Stimulated activated CD8-positive, alpha-beta memory T cell treated with anti-CD3 and anti-CD28 coated beads, Interleukin-7, amount 100 ng/mL, for 4 hours (primary cell): ENCODE measurements at places on chromosomes 7 and 10.

- no peak for DNase-seq
Measured at GRCh38 chr10:3772361-3773171, 12.4 kb downstream of the KLF6 start.

DNA sequence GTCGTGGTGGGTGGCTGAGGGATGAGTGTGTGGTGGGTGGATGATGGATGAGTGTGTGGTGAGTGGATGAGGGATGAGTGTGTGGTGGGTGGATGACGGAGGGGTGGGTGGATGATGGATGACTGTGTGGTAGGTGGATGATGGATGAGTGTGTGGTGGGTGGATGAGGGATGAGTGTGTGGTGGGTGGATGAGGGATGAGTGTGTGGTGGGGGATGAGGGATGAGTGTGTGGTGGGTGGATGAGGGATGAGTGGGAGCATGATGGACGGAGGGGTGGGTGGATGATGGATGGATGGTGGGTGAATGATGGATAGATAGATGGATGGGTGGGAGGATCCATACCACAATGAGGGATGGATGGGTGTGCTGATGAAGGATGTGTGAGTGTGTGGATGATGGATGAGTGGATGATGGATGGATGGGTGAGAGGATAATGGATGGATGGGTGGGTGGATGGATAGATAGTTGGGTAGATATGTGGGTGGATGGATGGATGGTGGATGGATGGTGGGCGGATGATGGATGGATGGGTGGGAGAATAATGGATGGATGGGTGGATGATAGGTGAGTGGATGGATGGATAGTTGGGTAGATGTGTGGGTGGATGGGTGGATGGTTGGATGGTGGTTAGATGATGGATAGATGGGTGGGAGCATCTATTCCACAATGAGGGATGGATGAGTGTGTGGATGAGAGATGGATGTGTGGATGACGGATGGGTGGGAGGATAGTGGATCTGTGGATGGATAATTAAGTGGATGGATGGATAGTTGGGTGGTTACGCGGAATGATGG lies 266.8 kb downstream of the CELF2 start:
- DNase-seq, result no peak

DNA sequence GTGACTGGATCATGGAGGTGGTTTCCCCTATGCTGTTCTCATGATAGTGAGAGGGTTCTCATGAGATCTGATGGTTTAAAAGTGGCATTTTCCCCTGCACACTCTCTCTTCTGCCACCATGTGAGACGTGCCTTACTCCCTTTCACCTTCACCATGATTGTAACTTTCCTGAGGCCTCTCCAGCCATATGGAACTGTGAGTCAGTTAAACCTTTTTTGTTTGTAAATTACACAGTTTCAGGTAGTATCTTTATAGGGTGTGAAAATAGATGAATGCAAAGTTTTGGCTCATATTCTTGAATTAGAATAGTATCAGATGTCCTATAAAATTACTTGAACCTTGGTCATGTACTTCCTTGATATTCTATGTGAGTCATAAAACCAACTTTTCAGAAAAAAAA lies 252.1 kb upstream of the TMEM229A start:
- DNase-seq, result no peak

DNA sequence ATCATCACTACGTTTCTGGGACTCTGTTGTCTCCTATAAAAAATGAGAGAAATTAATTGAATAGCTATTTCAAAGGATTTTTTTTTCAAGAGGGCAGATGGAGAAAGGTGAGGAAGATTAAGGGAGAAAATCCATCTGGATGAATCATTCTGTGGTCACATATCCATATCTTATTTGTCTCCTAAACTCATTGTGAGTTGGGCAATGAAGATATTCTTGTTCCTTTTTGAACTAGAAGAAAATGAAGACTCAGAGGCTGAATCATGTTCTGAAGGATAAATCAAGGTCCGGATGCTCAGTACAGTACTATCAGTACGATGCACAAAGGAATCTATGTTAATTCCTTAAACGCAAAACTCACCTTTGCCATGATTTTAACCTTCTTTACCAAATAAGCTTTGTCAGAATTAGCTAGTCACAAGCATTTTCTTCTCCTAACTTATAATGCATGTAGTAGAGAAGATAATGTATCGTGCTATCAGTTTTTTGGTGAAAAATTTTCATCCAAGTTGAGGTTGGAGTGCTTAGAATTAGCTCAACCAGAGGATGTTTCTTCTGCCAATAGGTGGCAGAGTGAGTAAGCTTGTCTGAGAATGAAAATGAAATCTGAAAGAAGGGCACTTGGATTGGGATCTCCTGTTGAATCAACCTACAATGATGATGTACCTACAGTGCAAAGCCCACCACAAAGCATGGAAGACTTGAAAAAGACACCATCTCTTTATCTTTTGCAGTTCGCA lies 446.9 kb downstream of the KIF20B start:
- DNase-seq, result no peak

DNA sequence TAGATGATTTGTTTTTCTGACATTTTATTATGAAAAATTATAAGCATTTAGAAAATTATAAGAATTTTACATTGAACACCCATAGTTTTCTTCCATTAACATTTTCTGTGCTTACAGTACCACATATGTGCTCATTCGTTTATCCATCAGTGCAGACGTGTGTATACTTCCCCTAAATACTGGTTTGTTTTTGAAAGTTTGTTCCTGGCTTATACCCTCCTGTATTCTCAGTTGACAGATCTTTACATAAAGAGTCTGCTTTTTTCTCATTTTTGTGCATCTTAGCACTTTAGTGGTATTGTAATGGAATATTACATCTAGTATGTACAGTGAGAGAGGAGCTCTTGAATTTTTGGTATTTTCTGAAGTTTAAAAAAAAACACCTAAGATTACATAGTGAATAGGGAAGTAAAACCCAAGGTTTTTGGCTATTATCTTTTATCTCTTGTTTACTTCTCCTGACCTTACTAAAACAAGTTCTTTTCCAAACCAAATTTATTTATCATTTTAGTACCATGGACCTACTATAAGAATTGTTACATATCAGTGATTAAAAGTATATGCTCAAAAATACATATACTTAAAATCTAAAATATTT lies 8.1 kb downstream of the DLD start:
- no peak for DNase-seq

- no peak for DNase-seq
Measured at GRCh38 chr7:94655848-94656657, at the start of gene SGCE. TSS of gene SGCE (minus strand) at chr7:94656133. CDS start at chr7:94656098, 35 bp downstream.

GRCh38 chr7:87944547-87944946 lies 10.5 kb downstream of the ADAM22 start:
- DNase-seq, result no peak

DNA sequence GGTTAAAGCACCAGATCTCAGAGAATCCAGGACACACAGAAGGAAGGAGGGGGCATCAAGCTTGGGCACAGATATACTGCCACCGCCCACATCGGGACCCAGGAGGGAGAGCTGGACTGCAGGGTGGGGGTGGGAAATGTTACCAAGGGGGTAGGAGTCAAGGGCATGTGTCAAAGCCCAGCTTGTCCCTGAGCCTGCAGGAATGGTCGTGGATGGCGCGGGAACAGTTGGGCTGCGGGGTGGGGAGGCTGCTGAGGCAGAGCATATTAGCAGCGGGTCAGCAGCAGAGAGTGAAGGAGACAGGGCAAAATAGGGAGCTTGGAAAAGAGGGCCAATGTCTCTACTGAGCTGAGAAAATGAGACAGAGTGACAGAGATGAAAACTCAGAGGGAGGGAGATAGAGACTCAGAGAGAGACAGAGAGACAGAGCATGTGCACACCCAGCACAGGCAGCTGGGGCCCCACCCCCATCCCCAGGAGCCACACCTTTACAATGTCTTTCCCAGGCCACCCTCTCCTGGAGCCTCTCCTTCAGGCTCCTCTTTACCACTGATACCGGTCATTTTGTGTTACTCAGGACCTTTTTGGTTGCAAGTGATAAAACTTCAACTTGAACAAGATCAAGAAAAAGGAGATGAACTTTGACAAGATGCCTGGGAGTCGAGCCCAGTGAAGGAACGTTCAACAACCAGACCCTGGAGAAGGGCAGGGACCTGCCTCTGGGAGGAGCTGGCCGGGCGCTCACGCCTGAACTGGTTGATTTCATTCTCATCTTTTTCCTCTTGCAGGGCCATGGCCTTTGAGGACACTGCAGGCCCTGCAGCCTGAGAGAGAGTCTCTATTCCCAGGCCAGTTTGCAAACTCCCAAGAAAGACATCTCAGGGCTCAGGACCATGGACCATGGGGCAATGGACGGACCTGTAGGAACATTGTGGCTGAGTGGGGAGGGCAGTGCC lies 50.0 kb downstream of the AOC1 start:
- no peak for DNase-seq

GRCh38 chr10:50231515-50232260 lies 19.6 kb downstream of the ASAH2 start:
- no peak for DNase-seq

DNA sequence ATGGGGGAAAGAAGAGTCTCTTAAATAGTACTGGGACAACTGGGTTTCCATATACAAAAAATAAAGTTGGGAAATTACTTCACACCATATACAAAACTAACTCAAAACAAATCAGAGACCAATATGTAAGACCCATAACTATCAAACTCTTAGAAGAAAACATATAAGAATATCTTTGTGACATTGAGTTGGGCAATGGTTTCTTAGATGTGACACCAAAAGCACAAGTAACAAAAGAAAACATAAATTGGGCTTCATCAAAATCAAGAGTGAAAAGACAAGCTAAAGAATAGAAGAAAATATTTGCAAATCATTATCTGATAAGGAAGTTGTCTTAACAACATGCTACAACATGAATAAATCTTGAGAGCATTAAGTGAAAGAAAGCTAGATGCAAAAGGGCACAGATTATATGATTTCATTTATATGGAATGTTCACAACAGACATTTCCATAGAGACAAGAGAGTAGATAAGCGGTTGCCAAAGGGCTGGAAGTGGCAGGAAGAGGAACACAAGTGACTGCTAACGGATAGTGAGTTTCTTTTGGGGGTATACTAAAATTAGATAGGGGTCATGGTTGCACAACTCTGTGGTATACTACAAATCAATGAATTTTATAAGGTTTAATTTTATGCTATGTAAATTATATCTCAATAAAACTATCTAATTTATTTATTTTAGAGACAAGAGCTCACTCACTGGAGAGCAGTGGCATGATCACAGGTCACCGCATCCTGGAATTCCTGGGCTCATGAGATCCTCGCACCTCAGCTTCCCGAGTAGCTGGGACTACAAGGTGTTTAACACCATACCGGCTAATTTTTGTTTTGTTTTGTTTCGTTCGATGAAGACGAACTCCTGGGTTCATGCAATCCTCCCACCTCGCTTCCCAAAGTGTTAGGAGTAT lies 35.4 kb downstream of the JMJD1C start:
- DNase-seq, result no peak

- no peak for DNase-seq
Measured at GRCh38 chr7:4248295-4248694, 433.8 kb upstream of the FOXK1 start.

DNA sequence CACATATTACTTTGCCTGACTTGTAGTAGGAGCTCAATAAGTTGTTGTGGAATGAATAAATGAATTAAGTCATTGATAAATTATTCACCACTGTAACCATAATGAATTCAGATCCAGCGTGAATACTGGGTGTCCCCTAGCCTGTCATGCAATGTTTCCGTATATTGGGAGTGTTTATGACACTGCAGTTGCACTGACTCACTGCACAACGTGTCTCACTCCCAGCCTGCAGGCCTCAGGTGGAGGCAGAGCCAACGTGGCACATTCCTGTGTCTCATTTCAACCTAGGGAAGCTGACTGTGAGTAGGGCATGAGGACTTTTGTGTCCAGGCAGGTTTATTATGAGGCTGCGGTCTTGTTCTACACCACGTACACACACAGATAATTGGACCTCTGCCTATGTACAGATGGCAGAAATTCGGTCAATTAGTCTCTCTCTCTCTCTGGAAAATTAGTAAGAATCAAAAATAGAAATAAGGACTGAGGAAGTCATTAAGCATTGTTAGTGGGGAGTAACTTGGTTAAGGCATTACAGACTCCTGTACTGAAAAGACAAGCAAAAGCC lies 299.1 kb upstream of the IGFBP3 start:
- DNase-seq, result no peak

DNA sequence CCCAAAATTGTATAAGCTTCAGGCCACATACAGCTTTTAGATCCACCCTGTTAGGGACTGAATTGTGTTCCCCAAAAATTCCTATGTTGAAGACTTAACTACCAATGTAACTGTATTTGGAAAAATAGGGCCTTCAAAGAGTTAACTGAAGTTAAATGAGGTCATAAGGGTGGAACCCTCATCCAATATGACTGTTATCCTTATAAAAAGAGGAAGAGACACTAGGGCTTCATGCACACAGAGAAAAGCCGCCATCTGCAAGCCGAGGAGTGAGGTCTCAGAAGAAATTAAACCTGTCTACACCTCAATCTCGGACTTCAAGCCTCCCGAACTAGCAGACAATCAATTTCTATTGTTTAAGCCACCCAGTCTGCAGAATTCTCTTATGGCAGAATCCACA lies 317.9 kb upstream of the NFE2L3 start:
- no peak for DNase-seq

DNA sequence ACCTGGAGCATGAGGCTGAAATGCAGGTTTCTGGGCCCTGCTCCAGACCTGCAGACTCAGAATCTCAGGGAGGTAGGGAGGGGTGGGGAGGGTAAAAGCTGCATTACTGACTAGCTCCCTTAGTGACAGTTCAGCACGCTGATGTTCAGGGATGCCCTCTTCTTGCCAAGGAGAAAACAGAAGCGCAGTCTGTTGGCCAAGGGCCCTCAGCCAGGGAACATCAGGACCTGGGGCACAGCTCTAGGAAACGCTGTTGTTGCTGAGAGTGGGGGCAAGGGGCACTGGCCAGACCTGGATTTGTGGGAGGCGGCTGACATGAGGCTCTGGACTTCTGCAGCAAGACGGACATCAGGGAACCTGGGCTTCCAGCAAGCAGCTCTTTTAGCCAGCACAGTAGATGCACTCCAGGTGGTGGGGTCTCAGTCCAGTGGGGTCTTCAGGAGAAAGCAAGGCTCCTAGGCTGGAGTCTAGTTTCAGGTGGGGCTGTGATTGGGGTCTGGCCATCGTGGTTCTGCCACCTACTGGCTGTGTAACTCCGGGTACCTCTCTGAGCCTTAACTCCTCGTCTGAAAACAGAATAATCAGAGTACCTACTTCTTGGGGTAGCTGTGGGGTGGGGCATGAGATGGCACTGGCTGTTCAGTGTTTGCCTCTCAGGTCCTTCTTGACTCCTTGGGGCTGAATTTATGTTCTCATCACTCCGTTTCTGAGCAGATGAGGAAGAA lies 72.9 kb upstream of the PRLHR start:
- DNase-seq, result no peak

GRCh38 chr7:41277561-41277960 lies 425.3 kb downstream of the INHBA start:
- DNase-seq, result no peak

GRCh38 chr7:47422611-47423010 lies 159.3 kb downstream of the TNS3 start:
- no peak for DNase-seq
